ENCODE measurements at places on chromosomes 11 and 22.

DNA sequence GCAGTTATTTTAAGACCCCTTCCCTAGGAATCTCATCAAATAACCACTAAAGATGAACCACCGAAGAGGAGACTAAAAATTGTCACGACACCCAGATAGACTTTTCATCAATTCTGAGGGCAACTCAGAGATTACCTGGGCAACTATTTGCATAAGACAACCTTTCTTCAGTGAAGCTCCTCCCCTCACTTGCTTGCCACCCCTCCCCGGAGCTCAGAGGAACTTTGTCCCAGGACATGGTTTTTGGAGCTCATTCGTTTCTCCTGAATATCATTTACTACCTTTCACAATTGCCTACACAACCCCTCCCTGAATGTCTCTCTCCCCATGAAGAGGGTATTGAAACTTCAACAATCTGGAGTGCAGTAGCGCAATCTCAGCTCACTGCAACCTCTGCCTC, 3.9 kb downstream of the AGBL2 start:
- no peak for DNase-seq

DNA sequence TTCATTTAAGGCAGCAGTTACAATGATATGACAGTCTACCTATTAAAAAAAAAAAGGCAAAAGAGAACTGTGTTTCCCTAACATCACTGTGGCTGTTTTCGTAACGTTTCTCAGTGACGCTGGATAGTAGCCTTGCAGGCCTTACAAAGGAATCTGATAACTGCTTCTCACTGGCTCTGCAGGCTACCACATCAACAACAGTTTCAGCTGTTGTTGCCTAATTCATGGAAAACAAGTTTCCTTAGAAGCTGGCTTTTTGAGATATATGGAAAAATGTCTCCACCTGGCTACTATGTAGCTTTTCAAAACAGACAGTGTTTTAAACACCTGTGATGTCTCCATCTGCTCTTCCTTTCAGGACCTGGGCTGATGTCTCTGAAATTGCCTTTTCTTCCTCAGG, 3.8 kb downstream of the OR51V1 start:
- DNase-seq = no peak

DNA sequence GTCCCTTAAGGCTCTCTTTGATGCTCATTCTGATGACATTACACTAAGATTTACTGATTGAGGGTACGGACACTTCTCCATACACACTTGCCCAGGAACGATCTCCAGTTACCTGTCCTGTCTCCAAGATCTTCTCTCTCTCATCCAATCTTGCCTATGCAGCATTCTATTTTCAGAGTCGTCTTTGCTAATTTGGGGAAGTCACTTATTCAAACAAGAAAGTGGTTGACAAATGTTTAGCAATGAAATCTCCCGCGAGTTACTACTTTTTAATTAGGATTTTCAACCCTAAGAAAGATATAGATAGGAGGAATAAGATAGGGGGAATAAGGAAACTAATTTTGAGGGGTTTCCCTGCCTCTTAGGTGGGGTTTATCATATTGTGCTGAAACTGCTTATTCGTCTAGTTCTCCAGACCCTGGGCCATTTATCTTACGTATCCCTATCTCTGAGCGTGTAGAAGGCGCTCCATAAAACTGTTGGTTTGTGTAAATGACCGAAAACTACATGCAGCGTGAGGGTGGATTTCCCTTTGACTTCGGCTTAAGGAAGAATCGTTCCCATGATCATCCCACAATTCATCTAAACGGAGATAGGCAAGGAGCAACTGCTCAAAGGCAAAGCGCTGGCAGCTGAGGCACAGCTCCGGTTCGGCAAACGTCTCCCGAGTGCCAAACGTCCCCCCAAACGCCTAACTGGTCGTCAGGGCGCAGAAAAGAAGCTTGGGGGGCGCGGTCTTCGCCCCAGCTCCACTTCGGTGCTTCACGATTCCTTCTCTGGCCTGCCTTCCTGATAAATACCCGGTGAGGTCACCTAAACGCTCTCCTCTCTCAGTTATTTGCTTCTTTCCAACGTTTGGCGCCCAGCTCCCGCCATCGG, 804 bp downstream of the APIP start:
- DNase-seq = no peak

DNA sequence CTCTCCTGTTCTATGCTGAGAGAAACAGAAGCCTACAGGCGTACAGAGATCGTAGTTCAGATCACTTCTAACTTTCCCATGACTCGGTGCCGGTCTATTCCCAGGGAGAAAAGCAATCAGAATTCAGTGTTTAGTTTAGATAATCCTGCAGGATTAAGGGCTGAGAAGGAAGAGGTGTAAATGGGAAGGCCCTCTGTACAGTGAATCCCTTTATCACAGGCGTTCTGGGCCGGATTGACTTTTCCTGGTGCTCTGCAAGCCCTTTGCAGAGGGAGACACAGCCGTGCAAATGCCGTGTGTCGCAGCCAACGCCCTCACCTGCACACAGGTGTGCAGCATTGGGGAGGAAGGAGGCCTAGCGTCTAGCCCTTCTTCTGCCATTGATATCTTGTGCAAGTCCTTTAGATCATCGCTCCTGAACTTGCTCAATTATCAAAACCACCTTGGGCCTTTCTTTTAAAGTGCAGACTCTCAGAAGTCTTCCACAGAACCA, 90.6 kb downstream of the DSCAML1 start:
- no peak for DNase-seq

DNA sequence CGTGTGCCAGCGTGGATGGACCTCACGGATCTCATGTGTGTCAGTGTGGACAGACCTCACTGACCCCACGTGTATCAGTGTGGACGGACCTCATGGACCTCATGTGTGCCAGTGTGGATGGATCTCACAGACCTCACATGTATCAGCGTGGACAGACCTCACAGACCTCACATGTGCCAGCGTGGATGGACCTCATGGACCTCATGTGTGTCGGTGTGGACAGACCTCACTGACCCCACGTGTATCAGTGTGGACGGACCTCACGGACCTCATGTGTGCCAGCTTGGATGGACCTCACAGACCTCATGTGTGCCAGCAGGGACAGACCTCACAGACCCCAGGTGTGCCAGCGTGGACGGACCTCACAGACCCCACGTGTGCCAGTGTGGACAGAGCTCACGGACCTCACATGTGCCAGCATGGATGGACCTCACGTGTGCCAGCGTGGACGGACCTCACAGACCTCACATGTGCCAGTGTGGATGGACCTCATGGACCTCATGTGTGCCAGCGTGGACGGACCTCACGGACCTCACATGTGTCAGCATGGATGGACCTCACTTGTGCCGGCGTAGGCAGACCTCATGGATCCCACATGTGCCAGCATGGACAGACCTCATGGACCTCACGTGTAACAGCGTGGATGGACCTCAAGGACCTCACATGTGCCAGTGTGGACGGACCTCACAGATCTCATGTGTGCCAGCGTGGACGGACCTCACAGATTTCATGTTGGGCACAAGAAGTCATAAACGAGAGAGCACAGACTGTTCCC, 18.2 kb downstream of the TTLL8 start:
- no peak for DNase-seq

GRCh38 chr11:114799476-114799875, 121.1 kb downstream of the NXPE2 start:
- no peak for DNase-seq

GRCh38 chr11:27391331-27392015, 28.5 kb upstream of the CCDC34 start:
- no peak for DNase-seq
